ENCODE measurements at places on chromosomes 12 and 14. TPM values are rescaled to one million over a fixed set of nuclear protein-coding genes. Genes with fewer than 3 reads are reported as not detected.

The ERBB3 gene
- 3.0 TPM for total RNA-seq

The IQSEC3 gene
- not detected for total RNA-seq

The ATL1 gene
- 0.96 TPM for total RNA-seq

The ORMDL2 gene
- total RNA-seq, result 25.5 TPM

The AMHR2 gene
- total RNA-seq, result not detected

The RAD9B gene
- total RNA-seq, result 0.39 TPM

The GPR162 gene
- 1.8 TPM for total RNA-seq

The BEST3 gene
- total RNA-seq, result not detected

The KRT83 gene
- not detected for total RNA-seq

The ACSS3 gene
- total RNA-seq, result 0.12 TPM

The KERA gene
- not detected for total RNA-seq

The KLRK1 gene
- total RNA-seq, result not detected

The ACOT4 gene
- 3.6 TPM for total RNA-seq

The BMP4 gene
- total RNA-seq, result 76.8 TPM

The C12orf54 gene
- not detected for total RNA-seq

The TAC3 gene
- not detected for total RNA-seq

The DAO gene
- not detected for total RNA-seq

All from RPMI7951 (cell line).